Neural progenitor cell (in vitro differentiated cells): ENCODE measurements at places on chromosomes 2 and 18.

- DNase-seq, result no peak
These were observed 10.7 kb downstream of the BAZ2B start for GRCh38 chr2:159605441-159606178.

DNA sequence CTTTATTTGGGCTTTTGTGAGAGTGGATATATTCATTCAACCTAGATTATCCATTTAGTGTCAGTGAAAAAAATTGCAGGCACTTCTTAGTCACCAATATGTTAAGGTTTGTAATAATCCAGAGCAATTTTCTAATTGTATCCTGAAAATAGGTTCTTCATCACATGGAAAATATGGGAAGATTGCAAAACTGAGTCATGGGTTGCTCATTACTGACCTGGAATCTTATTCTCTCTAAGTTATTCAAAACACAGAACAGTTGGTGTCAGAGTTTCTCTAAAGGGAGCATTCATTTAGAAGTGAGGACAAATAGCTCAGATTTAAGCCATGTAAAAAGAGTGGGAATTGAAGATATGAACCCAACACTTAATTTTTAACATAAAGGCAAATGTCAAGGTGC lies 181.3 kb downstream of the IKZF2 start:
- DNase-seq, result no peak

DNA sequence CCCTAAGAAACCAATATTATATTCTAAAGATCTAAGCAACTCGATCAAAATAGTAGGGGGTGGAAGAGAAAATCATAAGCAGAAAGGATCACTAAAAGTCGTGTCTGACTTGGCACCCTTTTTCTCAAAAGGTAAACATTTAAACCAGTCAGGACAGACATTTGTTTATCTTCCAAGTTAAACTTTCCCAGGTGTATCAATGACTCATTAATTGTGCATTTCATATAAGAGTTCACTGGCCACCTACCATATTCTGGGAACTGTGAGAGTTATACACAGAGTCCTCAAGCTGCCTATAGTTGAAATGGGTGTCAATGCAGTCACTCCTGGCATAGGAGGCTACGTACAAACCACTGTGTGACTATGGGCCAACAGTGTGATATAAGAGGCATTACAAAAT lies 4.8 kb upstream of the ACVR1 start:
- no peak for DNase-seq

- no peak for DNase-seq
These were observed 683.8 kb downstream of the IRS1 start for GRCh38 chr2:226115832-226116200.

DNA sequence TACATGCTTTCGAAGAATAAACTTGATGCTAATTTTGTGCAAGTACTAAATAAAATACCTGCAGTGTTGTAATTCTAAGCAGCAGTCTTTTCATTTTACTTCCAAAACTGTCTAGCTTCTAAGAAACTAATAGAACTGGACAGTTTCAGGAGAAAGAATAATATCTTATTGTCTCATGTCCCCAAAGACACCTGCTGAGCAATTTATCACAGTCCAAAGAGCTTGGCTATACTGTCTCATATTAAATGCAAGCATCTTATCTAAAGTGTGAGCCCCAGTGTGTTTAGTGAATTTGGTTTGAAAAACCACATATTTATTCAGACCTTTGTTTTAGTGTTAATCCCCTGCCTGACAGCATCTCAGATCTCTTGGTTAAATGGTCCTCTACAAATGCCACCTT lies 374.3 kb downstream of the TMX3 start:
- no peak for DNase-seq

- no peak for DNase-seq
These were observed 33.3 kb downstream of the WDR75 start for GRCh38 chr2:189474526-189474925.
